CD8-positive, alpha-beta T cell (primary cell): ENCODE measurements at places on chromosomes 5 and 9.

GRCh38 chr9:134180786-134181647 lies 16.7 kb upstream of the RNU6ATAC start:
- no peak for DNase-seq

- no peak for DNase-seq
Measured at GRCh38 chr5:158660726-158661125, 439.0 kb downstream of the EBF1 start.

- DNase-seq, result no peak
Measured at GRCh38 chr5:74621492-74621891, 19.0 kb downstream of the ENC1 start.

GRCh38 chr5:10550222-10550995 lies 13.5 kb upstream of the ANKRD33B start:
- DNase-seq, result no peak

- DNase-seq, result no peak
Measured at GRCh38 chr5:116365006-116365496, 209.6 kb downstream of the SEMA6A start.

DNA sequence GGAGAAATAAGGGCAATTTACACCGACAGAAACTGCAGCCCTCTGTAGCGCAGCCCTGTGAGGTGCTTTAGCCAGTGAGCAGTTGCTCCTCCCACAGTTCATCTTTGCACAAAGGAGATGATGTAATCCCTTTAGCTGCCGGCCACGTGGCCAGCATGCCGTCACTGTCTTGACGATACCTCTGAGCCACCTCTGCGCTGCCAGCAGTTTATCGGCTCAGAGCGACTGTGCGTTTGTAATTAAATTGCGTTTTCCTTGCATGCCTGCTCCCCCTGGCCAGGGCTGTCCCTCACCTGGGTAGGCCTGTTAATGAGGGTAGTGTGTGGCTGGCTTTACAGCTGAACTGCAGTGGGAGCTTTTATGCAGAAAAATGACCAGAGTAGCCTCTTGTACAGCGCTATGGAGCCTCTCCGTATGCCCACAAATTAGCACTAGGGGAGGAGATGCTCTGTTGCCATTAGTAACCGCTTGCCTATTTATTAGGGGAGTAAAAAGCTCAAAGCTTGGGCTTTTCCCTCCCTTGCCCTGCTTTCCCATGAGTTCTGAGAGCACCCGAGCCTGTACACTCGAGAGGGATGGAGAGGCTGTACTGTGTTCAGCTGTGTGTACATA lies 107.0 kb downstream of the TRIO start:
- DNase-seq, result peak; percentile 8

DNA sequence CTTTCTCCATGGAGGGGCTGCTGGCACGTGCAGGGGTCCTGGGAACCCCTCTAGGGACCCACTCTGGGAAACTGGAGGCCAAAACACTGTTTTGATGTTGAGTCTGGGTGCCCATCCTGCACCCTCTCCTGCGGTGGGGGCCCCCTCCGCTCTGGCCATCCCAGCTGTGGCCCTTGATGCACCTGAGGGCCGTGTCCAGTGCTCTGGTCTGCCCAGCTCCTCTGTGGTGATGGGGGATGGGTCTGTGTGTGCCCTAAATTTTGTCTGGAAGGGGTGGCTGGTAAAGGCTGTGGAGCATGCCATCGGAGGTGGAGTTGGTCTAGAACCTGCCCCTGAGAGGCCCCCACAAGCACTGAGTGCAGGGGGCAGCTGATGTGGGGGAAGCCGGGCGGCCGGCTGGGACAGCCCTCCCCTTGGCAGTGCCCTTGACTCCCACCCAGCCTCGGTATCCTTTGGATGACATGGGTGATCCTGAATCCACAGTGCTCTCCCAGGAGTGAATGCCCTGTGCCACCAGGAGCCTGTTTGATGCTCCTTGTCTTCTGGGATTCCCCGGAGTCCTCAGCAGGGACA lies 26.3 kb downstream of the AHRR start:
- no peak for DNase-seq

DNA sequence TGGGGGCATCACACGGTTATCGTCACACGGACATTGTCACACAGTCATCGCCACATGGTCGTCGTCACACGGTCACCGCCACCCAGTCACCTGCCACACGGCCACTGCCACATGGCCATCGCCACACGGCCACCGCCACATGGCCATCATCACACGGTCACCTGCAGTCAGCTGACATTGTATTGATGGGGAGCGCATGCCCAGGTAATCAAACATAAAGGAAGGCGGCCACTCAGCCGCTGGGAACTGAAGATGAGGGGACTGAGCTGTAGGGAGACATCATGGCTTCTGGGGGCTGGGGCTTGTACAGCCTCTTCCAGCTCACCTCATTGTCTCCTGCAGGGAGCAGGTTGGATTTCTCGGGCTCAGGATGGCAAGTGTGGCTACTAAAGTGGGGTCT lies 49.2 kb downstream of the MRPL36 start:
- no peak for DNase-seq

- no peak for DNase-seq
Measured at GRCh38 chr9:125433461-125434011, 171.9 kb downstream of the GAPVD1 start.

GRCh38 chr5:138102454-138103318 lies 18.9 kb downstream of the WNT8A start:
- DNase-seq, result no peak

DNA sequence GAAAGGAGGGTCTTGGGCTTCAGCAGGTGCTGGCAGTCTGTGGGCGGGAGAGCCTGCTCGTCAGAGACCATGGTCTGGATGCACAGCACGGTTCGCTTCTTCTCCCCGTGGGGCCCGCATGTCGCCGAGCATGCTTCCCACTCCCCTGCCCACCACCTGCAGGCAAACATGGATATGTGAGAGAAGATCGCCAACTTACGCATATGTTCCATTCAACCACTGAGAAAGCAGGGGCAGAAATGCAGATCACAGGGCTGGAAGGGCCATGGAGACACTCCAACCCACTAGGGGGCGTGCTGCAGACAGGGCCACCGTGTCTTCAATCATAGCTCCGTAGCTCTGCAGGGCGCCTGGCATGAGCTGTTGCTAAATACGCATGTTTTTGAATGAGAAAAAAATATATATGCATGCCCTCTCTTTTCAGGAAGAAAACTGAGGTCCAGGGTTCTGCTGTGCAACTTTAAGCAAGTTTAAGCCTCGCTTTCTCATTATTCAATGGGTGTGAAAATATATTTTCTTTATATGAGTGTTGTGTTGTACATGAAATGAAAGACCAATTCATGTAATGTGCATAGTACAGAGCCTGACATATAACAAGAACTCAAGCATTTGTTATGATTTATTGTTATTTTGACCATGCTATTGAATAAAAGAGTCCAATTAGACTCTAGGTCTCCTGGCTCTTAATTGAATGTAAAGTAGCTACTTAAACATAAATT lies 148.0 kb downstream of the TARS1 start:
- peak; percentile 7 for DNase-seq

GRCh38 chr5:160237571-160238093 lies 8.3 kb downstream of the FABP6 start:
- DNase-seq, result no peak

DNA sequence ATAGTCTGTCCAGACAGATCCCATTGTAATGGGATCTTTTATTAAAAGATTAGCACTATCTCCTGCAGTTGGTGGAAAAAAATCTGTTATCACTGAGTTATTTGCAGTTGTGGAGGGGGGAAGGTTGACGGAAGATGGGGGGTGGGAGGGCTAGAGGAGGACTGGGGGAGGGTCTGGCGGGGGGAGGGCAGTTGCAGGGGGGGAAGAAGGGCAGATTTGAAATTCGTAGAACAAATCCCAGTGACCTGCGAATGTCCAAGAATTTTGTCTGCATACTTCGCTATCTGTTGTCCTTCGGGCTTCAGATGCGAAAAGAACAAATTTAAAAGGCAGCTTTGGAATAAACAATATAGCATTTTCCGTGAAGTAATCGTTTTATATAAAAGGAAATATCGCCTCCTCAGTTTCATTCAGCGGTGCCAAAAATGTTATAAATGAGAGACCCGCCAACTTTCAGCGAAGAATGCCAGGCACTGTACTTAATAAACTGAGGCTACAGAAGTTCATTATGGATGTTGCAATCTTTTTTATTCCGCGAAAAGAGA lies 1.3 kb upstream of the FST start:
- DNase-seq, result no peak

GRCh38 chr5:2267991-2268390 lies 385.3 kb upstream of the IRX4 start:
- DNase-seq, result no peak
